Liver (tissue), 10 donors: ENCODE measurements at places on chromosomes 6 and 20.

DNA sequence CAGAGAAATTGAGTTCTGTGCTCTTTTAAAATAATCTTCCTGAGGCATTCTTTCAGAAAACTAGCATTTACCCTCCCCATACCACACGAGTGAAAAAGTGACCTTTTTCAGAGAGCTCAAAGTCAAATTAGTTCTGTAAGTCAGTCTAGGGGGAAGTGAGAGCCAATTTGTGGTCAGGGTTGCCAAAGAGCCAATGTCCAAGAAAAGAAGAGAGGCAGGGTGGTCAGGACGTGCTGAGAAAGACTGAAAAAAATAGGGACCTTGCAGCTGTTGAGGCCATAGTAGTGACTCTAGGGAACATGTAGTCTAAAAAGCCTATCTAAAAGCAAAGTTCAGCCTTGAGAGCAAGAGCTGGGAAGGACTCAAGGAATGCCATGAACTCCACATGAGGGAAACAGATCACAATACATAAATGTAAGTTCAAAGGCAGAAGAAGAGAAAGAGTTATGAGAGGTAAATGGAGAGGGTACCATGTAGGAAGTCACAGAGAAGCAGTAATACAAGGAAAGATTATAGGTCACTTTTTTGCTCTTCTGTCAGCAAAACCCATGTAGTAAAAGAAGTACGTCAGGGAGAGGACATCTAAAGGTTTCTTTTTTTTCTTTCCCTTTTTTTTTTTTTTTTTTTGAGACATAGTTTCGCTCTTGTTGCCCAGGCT, 565.1 kb upstream of the FLRT3 start:
- no peak overlapping the region for H3K27ac ChIP-seq
- H3K4me1 ChIP-seq = no peaks in the 10 kb centered on the region

DNA sequence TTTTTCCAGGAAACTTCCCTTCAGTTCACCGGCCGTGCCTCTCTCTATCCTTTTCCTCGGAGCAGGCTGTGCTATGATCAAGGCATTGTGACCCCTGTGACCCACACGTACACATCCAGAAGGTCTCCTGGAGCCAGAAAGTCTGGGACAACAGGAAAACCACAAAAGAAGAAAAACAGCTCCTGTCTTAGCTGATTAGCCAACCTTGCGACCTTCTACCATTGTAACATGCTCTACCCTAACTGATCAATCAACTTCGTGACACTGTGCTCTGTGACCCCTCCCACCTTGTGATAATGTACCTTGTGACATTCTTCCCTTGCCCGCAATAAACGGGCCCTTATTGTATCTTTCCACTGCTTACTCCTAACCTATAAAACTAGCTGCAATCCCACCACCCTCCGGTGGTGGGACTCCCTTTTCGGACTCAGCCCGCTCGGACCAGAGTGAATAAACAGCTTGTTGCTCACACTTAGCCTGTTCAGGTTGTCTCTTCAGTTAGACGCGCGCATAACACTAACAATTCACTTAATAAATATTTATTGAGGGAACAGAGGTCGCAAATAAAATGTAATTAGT, 24.2 kb downstream of the ZNF311 start:
- H3K36me3 ChIP-seq = no peaks in the 10 kb centered on the region
- H3K4me1 ChIP-seq = peaks cover 4% of the 10 kb centered on the region
- H3K4me3 ChIP-seq = peak overlapping the region; percentile 51
- H3K27me3 ChIP-seq = no peaks in the 10 kb centered on the region
- H3K27ac ChIP-seq = peak overlapping the region; percentile 17
- peak; percentile 65 for DNase-seq

DNA sequence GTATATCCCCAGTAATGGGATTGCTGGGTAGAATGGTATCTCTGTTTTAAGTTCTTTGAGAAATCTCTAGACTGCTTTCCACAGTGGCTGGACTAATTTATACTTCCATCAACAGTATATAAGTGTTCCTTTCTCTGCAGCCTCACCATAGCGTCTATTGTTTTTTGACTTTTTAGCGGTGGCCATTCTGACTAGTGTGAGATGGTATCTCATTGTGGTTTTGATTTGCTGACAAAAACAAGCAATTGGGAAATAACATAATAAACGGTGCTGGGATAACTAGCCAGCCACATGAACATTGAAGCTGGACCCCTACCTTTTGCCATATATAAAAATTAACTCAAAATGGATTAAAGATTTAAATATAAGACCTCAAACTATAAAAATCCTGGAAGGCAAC, 14.2 kb downstream of the OR2A4 start:
- no peaks in the 10 kb centered on the region for H3K27me3 ChIP-seq
- H3K36me3 ChIP-seq = peaks cover 2% of the 10 kb centered on the region
- no peaks in the 10 kb centered on the region for H3K4me1 ChIP-seq
- H3K27ac ChIP-seq = no peak overlapping the region
- no peak for DNase-seq

DNA sequence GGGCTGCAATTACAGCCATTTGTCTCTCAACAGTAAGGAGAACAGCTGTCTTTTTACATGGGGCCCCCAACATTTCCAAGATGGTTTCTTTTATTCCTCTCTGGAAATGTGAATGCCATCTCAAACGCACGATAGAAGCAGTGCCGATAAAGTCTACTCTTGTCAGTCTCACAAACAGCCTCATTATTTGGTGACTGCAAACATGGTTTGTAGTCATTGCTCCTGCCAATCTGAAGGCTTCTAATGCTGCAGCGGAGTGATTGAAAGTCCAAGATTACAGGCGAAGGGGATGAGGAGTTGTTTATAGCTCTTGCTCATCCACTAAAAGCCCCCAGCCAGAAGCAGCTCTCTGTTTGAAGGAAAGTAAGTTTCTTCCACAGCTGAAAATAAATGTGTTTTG, 657.1 kb downstream of the CBLN4 start:
- no peak overlapping the region for H3K27ac ChIP-seq
- no peak for DNase-seq
- H3K4me3 ChIP-seq = no peak overlapping the region
- H3K27me3 ChIP-seq = no peaks in the 10 kb centered on the region
- H3K36me3 ChIP-seq = no peaks in the 10 kb centered on the region

DNA sequence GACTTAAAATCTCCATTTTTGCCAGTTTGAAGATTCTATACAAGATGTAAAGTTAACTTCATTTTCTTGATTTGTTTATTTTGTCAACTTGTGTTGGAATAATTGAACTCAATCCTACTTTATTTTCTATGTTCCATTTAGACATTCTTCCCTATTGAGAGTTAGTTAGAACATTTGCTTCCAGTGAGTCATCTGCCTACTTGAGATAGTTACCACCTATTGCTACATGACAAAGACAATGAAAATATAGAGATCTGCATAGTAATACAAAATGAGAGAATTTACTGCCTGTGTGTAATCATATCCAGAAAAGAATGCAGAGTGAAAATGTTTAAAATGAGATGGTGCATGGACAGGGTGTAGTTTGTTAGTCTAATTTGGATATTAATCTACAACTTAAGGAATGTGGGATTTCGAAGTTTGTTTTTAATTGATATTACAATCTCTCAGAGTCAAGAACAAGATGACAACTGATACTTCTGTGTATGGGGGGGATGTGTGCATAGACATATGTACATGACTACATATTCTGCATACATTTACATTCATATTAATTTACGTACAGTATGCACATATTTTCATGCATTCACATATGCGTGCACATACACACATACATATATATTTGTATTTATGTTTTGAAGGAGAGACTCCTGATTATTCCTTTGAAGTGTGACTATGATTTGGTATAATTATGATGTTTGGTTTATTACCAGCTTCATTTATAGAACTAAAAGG, 420.1 kb downstream of the NKAIN2 start:
- H3K4me1 ChIP-seq = no peaks in the 10 kb centered on the region
- H3K27ac ChIP-seq = no peak overlapping the region
- no peak overlapping the region for H3K4me3 ChIP-seq
- no peaks in the 10 kb centered on the region for H3K27me3 ChIP-seq
- no peak for DNase-seq

DNA sequence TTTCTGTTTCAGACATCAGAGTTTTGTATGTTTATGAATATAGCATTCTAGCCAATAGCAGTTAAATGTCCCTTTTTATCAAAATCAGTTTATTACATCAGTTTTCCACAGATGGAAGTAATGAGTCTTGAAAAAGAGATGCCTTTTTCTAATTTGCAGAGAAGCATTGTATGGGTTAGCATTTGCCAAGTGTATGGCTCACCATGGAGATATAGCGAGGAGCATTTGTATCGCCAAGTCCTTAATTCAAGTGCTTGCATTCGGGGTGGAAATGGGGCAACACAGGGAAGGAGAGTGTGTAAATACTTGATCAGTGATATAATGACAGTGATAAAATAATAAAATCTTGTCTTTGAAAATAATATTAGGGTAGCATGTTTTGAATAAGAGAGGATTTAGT, 42.9 kb downstream of the TXLNB start:
- H3K36me3 ChIP-seq = no peaks in the 10 kb centered on the region
- H3K27ac ChIP-seq = no peak overlapping the region
- H3K27me3 ChIP-seq = no peaks in the 10 kb centered on the region
- no peak for DNase-seq
- H3K4me3 ChIP-seq = no peak overlapping the region

GRCh38 chr6:5412663-5413062, 151.3 kb downstream of the FARS2 start:
- no peak overlapping the region for H3K4me3 ChIP-seq
- H3K27me3 ChIP-seq = no peaks in the 10 kb centered on the region
- H3K27ac ChIP-seq = no peak overlapping the region
- no peak for DNase-seq

GRCh38 chr20:53609491-53610445, 16.1 kb upstream of the ZNF217 start:
- no peaks in the 10 kb centered on the region for H3K36me3 ChIP-seq
- peak overlapping the region; percentile 43 for H3K27ac ChIP-seq
- H3K4me3 ChIP-seq = no peak overlapping the region
- DNase-seq = peak; percentile 66
- H3K4me1 ChIP-seq = no peaks in the 10 kb centered on the region

- H3K27me3 ChIP-seq = no peaks in the 10 kb centered on the region
- peak; percentile 65 for DNase-seq
- H3K27ac ChIP-seq = no peak overlapping the region
- H3K4me3 ChIP-seq = no peak overlapping the region
Observed at GRCh38 chr20:34536798-34537394, 20.7 kb downstream of the DYNLRB1 start.

DNA sequence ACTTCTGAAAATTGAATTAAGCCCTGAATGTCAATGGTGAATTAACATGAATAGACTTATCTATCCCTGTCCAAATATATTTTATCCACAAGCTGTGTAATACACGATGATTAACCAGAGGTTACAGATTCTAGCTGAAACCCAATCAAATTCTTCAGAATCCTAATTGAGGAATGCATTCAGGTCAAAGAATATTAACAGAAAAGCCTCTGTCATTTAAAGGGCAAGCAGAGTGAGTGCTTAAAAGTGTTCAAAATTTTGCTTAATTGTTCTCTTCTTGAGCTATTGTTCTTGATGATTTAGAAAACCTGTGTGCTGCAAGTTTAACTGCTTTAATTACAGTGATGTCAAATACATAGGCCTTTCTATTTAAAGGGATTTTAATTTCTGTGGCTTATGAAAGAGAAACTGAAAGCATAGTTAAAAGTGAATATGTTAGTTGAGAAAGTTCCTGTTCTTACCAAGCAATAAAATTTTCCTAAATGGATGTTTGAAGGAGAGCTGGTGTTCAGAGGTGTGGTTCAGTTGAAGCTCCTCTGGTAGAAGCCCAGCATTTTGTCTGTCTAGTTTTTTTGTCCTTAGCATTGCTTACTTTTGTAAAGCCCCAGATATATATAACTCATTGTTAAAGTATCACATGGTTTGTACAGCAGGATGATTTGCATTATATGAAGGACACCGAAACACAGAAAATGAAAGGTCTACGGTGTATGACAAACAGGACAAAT, 466.3 kb upstream of the PLCB4 start:
- no peaks in the 10 kb centered on the region for H3K27me3 ChIP-seq
- H3K4me1 ChIP-seq = no peaks in the 10 kb centered on the region
- DNase-seq = no peak

GRCh38 chr6:111258615-111259088, 171.3 kb downstream of the SLC16A10 start:
- no peak overlapping the region for H3K4me3 ChIP-seq
- no peak for DNase-seq
- H3K27me3 ChIP-seq = no peaks in the 10 kb centered on the region

DNA sequence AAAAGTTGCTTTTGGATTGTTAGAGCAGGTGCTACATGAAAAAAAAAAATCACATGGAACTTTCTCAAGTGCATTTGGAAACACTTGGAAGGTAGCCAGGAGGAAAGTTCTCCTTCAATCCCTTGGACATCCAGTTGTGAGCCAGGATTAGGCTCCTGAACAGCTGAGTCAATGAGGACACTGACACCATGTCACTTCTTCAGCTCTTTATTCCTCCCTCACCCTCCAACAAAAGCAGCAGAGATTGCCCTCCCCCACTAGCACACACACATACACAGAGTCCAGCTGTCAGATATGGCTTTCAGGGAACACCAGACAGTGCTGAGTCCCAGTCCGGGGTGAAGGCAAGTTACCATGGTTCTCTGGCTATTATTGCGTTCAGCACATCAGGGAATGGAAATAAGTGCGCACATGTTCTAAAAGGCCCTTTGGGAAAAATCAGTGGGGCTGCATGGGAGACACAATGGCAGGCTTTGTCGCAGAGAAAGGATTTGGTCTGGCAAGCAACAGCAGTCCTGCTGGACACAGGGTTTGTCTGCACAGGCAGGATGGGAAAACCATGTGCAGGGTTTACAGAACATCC, 124.7 kb upstream of the MARCKS start:
- H3K36me3 ChIP-seq = no peaks in the 10 kb centered on the region
- H3K4me3 ChIP-seq = no peak overlapping the region
- no peaks in the 10 kb centered on the region for H3K4me1 ChIP-seq
- no peak overlapping the region for H3K27ac ChIP-seq
- DNase-seq = no peak

- H3K4me1 ChIP-seq = no peaks in the 10 kb centered on the region
- no peak overlapping the region for H3K27ac ChIP-seq
- H3K27me3 ChIP-seq = no peaks in the 10 kb centered on the region
- no peaks in the 10 kb centered on the region for H3K36me3 ChIP-seq
- no peak overlapping the region for H3K4me3 ChIP-seq
Observed at GRCh38 chr6:20366082-20366830, 35.4 kb upstream of the E2F3 start.

DNA sequence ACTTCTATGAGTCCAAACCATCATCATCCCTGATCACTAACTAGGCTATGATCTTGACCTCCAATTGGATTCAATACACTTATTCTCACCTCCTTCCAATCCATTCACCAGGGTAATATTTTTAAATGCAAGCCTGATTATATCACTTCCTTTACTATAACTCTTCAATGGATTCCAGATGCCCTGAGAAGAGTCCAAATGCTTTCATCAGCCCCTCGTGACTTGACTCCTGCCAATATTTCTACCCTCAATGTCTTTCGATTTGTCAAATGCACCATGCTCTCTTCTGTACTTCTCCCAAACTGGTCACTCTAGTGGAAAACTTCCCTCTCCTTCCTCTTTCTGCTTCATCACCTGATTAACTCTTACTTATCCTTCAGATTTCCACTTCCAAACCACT, 70.8 kb downstream of the CD164 start:
- H3K27ac ChIP-seq = no peak overlapping the region
- DNase-seq = no peak
- H3K27me3 ChIP-seq = no peaks in the 10 kb centered on the region
- no peak overlapping the region for H3K4me3 ChIP-seq
- H3K36me3 ChIP-seq = no peaks in the 10 kb centered on the region
